ENCODE measurements at places on chromosomes 12 and 14.

DNA sequence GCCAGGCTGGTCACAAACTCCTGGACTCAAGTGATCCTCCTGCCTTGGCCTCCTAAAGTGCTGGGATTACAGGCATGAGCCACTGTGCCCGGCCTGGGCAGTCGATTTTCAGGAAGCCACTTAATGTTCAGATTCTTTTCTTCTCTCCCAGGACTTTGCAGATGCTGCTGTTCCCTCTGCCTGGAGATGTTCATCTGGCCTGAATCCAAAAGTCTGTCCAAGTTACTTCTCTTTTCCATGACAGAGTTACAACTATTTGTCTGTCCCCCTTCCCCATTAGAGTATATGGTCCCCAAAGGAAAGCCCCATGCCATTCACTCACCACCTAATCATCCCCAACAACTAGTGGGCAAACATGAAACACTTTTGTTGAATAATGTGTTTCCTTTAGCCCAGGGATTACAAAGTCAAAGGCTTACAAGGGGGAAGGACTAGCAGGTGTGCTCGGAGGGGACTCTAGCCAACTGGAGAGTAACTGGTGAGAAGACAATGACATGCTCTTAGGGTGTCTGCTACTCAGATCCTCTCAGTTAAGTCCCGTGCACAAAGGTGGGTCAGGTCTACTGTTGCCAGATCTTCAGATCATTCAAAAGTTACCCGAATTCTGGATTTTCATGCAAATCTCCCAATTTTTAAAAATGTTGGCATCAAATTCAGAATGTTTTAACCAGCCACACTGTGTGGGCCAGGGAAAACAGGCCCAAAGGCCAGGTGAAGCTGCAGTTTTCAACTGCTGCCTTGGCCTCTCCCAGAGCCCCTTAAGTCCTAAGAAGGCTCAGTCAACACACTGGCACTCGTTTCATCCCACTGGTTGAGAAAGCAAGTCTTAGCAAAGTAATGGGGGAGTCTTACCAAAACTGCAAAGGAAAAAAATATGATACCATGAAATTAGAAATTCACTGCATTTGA lies 29.6 kb downstream of the NUDT4 start:
- DNase-seq = no peak

DNA sequence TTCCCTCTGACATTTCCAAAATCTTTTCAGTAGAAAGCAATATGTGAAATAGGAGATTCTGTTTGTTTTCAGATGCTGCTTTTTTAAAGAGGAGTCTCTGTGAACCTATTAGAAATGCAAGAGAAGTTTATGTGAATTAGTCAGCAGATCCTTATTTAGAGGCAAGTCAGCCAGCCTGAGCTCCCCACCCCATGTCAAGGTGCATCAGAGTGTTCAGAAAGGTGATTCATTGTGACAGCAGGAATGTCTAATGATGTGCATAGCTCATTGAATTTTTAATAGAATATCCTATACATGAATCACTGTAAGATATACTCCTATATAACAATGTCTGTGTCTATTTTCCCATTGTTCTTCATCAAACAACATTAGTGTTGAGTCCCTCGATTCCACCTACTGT lies 1222.4 kb upstream of the USP15 start:
- no peak for DNase-seq

DNA sequence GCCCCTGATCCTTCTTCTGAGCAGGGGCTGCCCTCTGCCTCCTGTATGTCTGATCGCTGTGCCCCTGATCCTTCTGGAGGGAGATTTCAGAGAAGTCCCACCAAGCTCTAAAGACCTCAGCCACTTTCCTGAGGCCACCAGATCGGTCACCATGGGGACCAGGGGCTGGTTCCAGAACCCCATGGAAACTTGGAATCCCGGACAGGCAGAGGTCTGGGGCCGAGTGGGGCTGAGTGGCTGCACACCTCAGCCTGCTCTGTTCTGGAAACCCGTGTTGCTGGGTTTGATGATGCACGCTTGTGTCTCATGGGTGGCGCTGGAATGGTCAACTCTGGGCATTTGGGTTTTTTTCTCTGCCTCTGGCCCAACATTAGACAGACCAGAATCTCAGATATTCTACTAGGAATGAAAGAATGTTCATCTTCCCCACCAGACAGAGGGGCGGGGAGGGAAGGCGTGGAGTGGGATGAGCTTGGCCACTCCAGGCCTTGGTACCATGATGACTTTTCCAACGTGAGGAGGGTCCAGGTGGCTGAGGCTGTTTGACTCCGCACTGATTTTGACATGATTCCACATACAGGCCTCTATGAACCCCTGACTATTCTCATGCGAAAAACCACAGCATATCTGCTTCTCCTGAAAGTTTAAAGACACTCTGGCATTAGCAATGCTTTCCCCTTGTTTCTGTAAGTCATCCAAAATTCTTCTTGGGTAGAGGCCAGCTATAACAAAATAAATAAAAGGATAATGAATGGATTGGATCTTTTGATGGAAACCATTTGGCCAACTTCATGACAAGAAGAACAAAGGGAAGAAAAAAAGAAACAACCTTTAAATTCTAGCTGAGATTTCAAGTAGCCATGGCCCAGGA lies 114.5 kb downstream of the ADGRD1 start:
- DNase-seq = no peak

- DNase-seq = no peak
Measured at GRCh38 chr12:4579305-4580102, 17.5 kb downstream of the DYRK4 start.

GRCh38 chr12:14975457-14975856 lies 2.6 kb downstream of the PDE6H start:
- no peak for DNase-seq

DNA sequence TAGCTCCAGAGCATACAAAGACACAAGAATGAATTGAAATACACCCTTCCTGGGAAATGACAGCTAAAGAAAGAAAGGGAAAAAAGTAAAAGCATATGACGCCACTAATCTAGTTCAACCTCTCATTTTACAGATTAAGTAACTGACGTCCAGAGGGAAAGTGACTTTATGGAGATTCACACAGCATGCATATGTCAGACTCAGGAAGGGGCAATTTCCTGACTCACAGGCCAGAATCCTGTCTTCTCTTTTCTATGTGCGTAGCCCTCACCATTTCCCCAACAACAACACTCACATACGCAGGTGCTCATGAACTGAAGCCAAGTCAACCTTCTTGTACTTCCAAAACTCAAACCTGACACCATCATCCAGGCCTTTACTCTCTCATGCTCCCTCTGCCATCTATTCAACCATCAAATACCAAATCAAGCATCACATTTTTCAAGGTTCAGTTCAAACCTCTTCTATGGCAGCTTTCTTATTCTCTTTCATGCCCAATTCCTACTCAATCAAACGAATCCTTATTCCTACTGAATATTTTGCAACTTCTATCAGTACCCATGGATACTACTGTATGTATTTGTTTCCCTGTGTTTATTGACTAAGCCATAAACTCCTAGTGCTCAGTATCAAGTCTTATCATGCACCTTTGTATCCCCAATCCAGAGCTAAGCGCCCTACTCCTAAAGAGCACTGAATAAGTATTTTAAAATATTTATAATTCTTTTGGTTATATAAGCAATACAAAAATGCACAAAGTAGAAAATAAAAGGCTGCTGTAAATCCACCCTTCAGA lies 52.8 kb downstream of the STXBP6 start:
- DNase-seq = no peak

DNA sequence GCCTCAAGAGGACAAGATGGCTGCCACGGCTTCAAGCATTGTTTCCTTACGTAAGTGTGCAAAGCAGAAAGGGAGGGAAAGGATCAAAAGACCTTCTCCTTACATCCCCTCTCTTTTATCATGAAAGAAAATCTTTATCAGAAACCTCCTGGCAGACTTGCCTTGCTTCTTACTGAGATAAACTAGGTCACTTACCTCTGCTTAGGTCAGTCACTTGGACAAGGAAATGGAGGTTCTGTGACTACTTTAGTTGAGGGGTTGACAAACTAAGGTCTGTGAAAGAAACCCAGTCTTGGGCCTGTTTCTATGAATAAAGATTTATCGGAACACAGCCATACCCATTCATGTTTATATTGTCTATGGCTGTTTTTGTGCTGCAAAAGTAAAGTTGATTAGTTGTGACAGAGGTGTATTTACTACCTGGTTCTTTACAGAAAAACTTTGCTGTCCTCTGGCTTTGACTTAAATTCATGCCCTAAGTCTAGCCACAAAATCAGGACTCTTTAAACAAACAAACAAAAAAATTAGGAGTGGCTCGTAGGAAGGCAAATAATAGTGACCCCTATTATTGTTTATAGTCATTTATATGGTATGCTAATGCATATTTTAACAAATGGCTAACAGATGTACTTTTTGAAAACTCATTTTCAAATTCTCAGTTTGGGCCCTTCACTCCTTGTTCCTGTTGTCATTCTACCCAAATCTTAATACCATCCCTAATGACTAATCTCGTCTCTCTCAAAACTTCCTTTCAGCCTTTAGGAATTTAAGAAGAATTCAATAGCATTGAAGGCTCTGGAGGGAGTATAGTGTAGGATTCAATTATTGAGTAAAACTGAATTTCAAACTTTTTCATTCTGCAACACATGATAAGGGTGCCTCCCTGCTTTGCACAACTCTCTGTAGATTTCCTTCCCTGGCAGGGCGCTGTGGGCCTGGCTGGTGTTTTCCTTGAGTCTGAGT lies 42.0 kb upstream of the ATP2B1 start:
- DNase-seq = no peak

DNA sequence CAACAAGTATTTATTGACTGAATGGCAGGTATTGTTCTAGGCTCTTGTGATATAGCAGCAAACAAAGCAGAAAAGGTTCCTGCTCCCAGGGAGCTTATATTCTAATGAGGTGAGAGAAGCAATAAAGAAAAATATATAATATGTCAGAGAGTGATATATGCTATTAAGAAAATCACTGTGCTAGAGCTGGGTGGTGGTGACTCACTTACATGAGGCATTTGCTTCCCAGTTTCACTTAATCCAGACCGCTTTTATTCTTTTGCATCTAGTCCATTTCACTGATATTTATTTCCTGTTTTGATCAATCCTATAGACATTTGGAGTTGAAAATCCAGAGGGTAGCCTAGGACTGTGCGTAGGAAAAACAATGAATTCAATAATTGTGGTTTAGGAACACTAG lies 17.5 kb downstream of the TRHDE start:
- no peak for DNase-seq

DNA sequence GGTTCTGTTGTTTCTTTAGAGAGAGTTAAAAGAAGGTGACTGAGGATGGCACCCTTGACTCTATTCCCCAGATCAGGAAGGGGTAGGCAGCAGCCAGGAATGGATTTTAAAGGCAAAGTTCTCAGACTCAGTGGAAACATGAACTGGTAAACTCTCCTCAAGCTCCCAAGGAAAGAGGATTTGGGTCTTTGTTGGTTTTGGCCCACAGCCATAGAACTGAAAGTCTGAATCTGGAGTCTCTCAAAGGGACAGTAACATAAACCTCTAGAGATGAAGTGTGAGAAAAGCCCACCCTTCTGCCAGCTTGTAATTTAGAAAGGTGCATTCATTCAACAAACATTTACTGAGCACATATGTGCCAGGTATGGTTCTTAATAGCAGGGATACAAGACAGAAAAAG lies 28.6 kb upstream of the BLTP3B start:
- DNase-seq = no peak

- no peak for DNase-seq
Measured at GRCh38 chr12:117356048-117356447, 5.4 kb downstream of the NOS1 start.

DNA sequence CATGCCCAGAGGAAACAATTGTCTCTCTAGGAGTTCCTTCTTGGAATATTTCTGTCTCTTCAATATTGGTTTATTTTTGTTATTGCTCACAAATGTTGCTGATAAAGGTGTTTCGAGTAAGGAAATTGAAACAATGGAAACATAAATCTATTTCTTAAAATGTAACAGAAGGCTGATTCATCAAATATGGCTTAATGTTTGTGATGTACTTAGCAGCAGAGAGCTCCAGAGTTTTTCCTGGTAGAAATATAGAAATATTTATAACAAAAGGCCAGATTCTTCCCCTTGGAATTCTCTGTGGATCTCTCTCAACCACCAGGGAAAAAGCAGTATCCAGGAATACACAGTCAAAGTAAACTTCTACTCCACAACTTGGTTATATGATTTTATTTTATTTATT lies 149.2 kb upstream of the LRIG3 start:
- DNase-seq = no peak

DNA sequence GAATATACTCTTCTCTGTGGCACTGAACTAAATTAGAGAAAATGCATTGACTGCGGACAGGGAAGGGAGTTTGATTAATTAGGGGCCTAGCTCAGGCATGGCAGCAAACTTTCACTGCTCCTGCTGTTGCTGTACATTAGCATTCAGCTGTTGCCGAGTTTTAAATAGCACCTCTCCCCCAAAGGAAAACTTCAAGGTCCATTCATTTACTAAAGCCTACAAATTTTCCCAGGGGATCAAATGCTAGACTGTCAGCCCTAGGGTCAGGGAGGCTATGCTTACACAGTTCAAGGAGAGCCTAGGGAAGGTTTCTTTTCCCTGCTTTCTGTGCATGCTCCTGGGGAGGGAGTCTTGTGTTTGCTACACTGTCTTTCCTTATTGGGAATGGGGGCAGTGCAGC lies 60.0 kb upstream of the GZMB start:
- no peak for DNase-seq

- no peak for DNase-seq
Measured at GRCh38 chr14:60171690-60172089, 6.5 kb upstream of the DHRS7 start.

- DNase-seq = no peak
Measured at GRCh38 chr12:71865757-71866536, 26.4 kb downstream of the TBC1D15 start.

DNA sequence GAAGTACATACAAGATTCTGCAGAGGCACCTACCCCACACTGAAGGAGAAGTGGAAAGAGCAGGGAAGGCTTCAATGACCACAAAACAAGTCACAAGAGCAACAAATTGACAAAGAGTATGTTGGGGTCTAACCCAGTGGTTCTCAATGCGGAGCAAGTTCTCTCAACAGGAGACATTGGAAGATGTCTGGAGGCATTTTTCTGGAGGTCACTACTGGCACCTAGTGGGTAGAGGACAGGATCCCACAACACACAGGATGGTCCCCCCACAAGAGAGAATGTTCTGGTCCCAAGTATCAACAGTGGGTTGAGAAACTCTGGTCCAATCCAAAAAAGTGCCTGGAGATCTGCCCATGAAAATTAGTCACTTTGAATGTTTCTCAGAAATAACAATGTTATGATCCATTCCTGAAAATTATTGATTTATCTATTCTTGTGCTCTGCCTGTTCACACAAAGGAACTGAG lies 3.4 kb downstream of the SSH1 start:
- no peak for DNase-seq

DNA sequence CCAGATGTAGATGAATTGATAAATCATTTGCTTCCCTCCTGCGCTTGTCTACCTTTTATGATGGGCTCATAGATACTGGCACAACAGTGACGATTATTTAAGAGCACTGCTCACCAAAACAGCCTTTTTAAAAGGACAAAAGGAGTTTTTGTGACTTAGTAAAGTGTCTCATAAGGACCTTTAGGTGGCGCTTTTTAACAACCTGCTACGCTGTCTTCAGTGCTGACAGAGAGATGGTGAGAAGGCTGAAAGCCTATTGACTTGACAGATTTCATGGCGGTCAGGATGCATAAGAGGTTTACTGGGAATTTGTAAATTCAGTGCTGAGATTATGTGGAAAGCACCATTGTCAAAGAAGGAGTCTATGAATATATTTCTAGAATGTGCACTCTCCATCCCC lies 87.6 kb downstream of the SLC15A5 start:
- DNase-seq = no peak

- no peak for DNase-seq
Measured at GRCh38 chr12:116420227-116420880, 138.8 kb upstream of the MAP1LC3B2 start.
